NCI-H1105 (cell line): ENCODE measurements at places on chromosomes 5 and 9.

DNA sequence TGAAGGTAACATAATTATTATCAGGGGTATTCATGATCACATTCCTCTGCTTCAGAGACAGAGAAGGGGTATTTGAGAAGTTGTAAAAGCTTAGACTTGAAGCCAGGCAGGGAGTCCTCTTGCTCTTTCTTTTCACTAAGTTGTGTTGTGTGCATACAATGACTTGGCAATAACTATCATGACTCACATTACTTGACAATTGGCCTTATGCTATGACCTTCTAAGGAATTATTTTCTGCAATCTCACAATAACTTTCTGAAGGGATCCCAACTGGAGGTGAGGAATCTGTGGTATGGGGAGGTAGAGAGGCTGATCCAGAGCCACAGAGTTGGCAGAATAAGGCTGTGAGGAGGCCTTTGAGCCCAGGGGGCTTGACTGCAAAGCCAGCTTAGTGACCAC, 622.3 kb downstream of the MTRR start:
- no peak for DNase-seq

- DNase-seq: no peak
Measured at GRCh38 chr9:93003552-93004407, 54.7 kb upstream of the SUSD3 start.

DNA sequence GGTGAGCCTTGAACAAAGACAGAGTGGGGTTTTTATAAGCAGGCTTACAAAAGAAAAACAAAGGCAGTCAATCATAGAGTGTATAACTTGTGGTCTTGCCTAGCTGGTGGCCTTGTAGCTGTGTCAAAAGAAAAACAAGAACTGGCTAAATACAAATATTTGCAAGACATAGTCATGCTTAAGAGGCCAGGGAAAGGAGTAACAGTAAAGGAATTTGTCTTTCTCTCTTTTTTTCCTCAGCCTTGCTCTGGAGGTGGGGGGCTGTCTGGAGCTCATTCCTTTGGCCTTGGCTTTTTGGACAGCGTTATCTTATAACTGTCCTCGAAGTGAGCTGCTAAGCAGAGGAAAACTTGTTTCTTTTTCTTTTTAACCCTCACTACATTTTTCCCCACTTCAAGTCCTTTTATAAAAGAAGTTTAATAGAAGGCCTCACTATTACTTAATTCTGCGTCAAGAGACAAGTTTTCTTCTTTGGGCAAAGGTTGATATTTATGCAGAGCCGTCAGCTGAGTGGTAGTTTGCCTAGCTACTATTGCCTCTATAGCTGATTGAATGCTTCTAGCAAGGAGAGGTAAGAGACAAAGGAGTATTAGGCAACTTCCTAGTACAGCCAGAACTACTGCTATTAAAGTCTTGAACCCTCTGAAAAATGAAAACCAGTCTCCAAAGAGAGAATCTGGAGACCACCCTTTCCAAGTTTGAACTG, 14.3 kb downstream of the CEL start:
- no peak for DNase-seq

GRCh38 chr5:23303435-23303834, 204.0 kb upstream of the PRDM9 start:
- no peak for DNase-seq

DNA sequence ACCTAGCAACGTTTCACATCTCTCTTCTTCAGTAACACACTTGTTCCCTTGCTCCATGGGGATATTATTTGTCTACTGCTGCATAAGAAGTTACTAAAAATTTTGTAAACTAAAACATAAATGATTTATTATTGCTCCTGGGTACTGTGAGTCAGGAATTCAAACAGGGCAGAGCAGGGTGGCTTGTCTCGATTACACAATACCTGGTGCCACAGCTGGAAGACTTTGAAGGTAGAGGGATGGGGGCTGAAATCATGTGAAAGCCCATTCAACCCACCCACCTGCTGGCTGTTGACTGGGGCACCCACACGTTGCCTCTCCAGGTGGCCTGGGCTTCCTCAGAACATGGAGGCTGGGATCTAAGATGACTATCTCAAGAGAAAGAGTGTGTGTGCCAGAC, 213.2 kb downstream of the ESM1 start:
- DNase-seq: no peak

DNA sequence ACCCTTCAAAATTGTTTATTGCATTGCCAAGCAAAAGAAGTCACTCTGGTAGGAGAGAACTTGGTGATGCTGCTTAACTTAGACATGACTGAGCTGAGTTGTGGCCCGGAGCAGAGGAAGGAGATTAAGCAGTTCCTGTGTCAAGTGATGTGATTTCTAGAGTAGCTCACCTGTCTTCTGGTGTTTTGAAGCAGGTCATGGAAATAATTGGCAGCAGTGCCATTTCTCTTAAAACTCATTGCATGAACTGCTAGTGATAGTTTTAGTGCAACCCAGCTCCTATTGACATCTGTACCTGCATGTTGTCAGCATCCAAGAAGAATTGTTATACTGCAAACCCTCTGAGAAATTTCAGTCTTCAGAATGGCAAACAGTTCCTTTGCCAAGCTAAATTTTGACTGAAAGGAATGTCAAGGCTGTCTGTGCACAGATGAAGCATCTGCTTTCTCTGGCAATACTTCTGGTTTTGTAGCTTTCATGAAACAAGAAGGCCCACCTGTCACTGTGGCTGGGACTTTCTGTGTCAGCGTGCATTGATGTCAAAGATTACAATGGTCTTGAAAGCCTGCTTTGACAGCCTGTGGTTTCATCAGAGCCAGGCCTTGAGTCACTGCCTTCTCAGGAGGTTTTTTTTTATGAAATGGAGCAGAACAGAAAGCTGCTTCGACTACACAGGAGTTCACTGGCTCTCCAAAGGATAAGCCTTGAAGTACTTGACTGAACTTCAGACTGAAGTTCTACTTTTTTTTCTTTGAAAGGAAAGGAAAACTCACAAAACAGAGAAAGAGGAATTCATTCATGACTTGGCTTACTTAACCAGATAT, 90.6 kb downstream of the RALGPS1 start:
- DNase-seq: no peak

DNA sequence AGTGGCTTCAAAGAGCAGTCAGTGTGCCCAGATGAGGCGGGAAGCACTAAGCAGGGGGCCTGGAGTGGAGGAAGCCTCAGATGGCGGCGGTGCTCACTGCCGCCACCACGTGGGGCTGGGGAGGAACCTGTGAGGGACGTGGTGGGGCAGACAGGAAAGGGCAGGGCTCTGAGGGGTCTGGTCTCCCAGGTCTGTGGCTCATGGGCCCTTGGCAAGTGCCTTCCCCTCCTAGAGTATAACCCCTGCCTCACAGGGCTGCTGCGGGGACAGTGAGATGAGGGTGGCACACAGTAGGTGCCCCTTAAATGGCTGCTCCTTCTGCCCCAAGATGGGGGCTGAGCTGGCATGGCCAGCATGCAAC, 26.6 kb downstream of the NR5A1 start:
- no peak for DNase-seq

GRCh38 chr9:137552022-137552768, 516 bp downstream of the MRPL41 start:
- no peak for DNase-seq

DNA sequence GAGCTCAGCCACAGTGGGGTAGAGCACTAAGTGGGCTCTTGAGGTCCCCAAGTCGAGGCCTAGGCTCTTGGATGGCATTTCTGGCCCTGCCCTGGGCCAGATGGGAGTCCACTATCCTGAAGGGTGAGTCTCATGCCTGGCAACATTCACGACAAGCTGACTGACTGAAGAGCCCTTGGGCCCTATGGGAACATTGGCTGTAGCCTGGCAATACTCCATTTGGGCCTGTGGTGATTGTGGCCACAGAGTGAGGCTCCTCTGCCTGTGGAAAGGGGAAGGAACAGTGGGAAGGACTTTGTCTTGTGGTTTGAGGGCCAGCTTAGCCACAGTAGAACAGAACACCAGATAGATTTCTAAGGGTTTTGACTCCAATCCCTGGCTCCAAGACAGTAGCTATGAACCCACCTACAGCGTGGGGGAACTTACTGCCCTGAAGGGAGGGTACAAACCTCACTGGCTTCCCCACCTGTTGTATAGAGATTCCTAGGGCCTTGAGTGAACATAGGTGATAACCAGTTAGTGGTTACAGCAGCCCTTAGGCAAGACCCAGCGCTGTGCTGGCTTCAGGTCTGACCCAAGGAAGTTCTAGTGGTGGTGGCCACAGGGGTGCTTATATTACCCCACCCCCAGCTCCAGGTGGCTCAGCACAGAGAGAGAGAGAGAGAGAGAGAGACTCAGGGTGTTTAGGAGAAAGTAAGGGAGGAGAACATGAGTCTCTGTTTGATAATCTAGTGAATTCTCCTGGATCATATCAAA, 72.4 kb downstream of the KIAA0825 start:
- no peak for DNase-seq

- no peak for DNase-seq
Measured at GRCh38 chr9:38440516-38440915, 16.3 kb upstream of the IGFBPL1 start.

- no peak for DNase-seq
Measured at GRCh38 chr9:124347206-124347967, 67.9 kb downstream of the PSMB7 start.

GRCh38 chr9:91307279-91307678, 54.4 kb downstream of the AUH start:
- no peak for DNase-seq

DNA sequence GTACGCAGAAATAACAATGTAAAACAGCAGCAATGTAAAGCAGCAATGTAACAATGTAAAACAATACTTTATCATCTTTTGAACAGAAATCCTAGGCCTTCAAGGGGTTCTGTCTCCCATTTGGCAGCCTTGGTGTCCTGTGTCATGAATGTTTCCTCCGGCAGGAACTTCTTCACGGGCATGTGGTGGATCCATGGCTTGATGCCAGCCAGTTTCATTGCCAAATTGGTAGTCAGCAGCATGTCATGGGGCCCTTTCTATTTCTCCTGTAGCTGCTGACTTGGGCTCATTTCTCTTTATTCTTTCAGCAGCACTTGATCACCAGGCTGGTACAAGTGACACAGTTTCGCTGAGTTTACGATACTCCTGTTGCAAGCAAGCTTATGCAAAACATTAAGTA, 275.3 kb downstream of the HTR1A start:
- no peak for DNase-seq

GRCh38 chr5:145921211-145921610, 15.2 kb upstream of the SH3RF2 start:
- DNase-seq: no peak

DNA sequence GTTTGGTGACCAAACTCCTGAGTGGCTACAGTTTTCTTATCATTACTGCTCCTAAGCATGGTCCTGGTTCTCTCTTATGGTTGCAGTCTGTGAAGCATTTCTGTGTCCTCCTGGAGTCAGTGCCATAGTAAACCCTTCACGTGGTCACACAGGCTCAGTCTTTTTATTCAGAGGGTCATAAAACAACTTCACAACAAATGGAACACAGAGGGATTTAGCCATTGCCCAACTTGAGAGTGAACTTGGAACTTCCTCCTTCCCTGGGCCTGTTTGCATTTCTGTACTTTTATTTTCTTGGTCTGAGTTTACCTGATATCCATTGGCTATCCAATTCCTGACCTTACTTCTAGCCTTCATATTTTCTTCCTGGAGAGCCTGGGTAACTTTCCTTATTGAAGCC, 144.9 kb downstream of the CCDC192 start:
- DNase-seq: no peak

DNA sequence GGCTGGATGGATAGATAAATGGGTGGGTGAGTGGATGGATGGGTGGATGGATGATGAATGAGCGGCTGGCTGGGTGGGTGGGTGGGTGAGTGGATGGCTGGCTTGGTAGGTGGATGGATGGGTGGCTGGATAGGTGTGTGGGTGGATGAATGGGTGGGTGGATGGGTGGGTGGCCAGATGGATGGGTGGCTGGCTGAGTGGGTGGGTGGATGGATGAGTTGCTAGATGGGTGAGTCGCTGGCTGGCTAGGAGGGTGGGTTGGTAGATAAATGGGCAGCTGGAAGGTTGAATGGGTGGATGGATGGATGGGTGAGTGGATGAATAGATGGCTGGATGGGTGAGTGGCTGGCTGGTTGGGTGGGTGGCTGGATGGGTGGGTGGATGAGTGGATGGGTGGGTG, 27.9 kb upstream of the CEP72 start:
- DNase-seq: no peak

DNA sequence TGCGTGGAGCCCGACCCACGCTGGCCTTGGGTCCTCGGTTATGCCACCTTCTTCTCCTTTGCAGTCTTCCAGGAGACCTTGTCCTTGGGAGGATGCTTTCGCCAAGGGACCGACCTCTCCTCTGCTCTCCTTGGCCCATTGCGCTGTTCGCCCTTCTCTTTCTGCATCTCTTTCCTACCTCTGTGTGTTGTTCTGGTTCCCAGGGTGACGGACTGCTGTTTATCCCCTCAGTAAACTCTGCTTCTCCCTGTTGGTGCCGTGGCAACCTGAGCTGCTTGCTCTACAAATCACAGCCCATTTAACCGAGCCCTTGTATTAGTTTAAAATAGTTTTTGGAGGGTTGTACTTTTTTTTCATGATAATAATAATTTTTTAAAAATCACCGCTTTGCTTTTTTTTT, 97.9 kb downstream of the DAPK1 start:
- no peak for DNase-seq

GRCh38 chr5:67058998-67059743, 137.4 kb downstream of the CD180 start:
- DNase-seq: no peak

GRCh38 chr5:11082404-11082945, 321.4 kb upstream of the DAP start:
- no peak for DNase-seq

DNA sequence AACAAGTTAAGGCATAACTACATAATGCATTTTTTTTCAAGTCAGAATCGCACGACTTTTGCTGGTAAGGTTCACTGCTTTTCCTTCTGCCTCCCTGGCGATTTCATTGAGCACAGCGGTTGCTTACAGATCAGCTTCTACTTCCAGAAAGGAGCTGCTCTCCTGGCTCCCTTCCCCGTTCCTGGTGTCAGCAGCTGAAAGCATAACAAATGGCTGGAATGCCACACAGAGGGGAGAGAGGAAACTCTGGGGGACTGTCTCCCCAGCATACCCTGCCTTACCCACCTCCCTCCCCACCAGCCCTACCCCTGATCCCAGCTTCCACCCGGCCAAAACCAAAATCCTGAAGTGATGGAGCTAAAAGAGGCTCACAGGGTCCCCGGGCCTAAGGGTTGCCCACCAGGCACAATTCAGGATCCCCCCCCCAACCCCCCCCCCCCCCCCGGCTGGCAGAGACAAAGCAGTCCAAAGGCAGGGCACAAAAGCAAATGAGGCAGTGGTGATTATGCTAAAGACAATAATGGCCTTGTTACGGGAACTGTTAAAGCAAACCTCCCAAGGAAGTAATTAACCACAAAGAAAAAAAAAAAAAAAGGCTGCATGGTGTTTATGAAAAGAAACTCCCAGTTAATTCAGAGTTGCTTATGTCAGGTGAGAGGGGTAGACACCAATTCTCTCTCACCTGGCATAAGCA, 126.1 kb upstream of the WWC1 start:
- peak; percentile 20 for DNase-seq
